ENCODE measurements at places on chromosomes 7 and 10.
A peak's percentile ranks its signal among the peaks of the same experiment; 100 is the strongest.

DNA sequence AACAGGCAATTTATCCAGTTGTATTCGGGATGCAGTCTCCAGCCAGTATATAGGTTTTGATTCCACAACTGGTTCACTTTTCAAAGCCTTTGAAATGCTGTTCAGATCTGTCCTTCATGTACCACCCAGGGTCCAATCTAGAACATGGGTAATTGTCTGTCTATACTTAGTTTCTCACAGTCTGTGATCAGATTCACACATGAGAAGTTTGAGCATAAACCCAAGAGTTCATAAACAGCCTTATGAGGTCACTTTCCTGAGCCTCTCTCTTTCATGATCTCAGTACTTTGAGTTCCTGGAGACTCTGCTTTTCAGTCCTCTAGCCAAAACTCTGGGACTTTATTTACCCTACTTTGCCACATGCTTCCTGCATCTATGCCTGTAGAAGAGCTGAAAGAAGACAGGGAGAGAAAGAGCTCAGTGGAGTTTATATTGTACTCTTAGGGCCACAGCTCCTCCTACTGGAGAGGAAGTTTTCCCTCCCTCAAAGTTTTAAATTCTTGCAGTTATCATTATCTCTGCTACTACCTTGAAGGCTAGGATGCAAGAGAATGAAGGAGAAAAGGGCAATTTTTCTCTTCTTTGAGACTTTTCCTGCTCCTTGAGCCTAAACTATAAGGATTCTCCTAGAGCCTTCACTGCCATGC is 172.0 kb downstream of the ZEB1 start:
- no peak for DNase-seq

DNA sequence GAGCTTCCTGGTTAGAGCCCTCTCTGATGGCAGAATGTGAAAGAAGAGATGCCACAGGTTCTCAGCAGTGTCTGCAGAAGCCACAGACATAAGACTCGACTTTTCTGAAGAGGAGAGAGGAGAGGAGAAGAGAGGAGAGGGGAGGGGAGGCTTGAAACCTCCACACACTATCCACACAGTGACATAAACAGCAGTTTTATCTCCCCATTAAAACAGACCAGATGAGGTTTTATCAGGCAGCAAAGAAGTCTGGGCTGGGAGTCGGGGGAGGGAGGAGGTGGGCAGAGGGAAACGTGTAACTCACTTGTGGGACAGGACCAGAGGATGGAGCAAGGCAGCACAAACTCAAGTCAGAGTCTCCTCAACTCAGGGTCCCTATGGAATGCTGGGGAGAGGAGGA is 76.5 kb downstream of the XPNPEP1 start:
- DNase-seq: no peak

DNA sequence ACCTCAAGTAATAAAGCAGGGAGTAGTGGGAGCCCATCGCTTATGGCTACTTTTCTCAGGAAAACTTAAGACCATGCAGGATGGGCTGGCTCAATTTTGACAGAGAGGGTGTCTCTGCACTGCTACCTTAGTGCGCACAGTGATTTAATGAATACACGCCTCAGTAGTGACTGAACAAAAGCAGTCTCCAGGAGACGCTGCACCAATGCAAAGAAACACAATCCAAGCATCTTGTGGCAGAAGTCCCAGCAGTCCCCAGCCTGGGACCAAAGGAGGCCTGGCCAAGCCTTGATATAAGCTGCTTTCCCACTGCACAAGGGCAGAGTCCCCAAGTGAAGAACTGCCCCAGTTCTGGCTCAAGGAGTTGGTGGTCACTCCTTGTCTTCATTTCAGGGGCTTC is 368.9 kb downstream of the KCNMA1 start:
- DNase-seq: no peak

- DNase-seq: no peak
These were observed 6.2 kb downstream of the CLRN3 start for GRCh38 chr10:127886371-127887051.

- DNase-seq: no peak
These were observed 565.5 kb upstream of the IGFBP3 start for GRCh38 chr7:46486256-46487206.

DNA sequence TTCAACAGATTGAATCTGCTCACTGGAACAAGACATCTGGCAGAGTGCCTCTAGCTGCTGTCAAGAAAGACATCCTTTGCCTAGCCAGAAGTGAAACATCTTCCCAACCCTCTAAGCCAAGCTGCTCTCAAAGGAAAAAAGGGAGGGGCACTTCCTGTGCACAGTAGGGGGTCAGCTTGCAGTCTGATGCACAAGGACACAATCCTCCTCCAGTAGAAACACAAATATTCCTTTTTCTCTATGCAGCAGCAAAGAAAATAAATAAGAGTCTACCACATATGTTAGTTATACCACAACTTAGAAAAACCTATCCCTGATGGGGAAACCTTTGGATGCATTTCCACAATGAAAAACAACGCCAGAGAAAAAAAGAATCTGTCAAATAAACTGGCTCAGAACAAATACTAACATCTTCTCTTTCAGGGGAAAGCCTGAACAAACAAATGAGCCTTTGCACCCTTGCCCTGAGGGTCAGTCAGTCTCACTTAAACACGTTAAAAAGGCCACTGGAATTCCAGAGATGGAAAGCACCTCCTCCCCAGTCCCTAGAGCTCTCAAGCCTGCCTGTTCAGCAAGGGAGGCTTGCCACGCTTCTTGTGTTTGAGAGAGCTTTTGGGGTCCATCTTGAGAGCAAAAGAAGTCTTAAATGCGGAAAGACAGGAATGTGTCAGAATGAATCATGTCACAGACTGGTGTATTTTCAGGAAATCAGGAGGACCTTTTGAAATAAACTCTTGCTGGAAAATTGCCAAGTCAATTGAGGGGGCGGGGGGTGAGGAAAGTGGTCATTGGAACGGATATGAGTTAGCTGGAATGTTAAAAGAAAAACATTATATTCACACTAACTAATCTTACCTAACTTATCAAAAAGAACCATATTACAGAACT is 7.5 kb downstream of the LAMB1 start:
- no peak for DNase-seq

- no peak for DNase-seq
These were observed 22.0 kb downstream of the CDCA7L start for GRCh38 chr7:21923658-21924057.

DNA sequence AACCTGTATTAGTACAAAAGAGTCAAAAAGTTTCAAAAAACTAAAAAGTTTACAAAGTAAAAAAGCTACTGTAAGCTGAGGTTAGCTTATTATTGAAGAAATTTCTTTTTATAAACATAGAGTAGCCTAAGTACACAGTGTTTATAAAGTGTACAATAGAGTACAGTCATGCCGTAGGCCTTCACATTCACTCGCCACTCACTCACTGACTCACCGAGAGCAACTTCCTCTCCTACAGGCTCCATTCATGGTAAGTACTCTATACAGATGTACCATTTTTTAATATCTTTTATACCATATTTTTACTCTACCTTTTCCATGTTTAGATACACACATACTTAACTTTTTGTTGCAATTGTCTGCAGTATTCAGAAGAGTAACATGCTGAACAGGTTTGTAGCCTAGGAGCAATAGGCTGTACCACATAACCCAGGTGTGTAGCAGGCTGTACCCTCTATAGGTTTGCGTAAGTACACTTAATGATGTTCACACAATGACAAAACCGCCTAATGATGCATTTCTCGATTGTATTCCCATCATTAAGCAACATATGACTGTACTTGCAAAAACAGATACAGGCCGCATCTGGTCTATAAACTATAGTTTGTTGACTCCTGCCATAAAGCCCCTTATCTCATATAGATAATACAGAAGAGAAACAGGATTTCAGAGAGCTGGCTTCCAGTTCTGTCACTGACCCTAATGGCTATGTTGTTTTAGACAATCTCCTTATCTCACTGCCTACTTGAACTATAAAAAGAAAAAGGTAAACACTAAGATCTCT is 438.8 kb downstream of the HTR7 start:
- no peak for DNase-seq

- DNase-seq: no peak
These were observed 19.0 kb upstream of the CFAP46 start for GRCh38 chr10:132961420-132961786.

DNA sequence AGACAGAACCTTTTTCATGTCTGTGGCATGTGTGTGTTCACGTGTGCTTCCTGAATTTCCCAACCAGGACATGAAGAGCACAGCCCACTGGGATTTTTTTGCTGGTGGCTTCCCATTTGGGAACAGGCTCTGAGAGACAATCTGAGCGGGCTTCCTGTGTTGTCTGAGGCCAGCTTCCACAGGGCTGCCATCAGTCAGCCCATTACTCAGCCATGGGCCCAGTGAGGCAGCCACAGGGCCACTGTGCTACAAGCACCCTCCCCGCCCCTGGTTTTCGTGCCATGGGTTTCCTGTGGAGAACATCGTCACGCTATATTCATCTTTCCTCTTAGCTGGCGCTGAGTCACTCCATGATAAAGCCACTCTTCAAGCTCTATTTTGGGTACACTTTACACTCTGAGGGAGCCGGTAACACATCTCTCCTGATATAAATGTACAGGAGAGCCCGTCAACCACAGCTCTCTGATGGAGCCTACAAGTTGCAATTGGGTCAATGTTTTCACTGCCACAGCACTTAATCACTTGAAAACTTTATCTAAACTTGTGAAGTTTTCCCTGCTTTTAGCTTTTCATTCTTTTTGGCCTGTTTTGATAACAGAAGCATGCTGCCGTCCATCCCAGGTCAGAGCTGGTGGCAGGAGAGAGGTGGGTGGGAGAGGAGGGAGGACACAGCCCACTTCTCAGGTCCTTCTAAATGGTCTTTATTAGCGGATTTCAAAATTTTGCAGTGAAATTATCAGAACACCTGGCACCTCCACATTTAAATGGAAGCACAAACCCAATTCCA is 96.9 kb downstream of the HIPK2 start:
- DNase-seq: peak; percentile 75

- DNase-seq: no peak
These were observed 82.4 kb upstream of the RNF32 start for GRCh38 chr7:156558198-156558597.

DNA sequence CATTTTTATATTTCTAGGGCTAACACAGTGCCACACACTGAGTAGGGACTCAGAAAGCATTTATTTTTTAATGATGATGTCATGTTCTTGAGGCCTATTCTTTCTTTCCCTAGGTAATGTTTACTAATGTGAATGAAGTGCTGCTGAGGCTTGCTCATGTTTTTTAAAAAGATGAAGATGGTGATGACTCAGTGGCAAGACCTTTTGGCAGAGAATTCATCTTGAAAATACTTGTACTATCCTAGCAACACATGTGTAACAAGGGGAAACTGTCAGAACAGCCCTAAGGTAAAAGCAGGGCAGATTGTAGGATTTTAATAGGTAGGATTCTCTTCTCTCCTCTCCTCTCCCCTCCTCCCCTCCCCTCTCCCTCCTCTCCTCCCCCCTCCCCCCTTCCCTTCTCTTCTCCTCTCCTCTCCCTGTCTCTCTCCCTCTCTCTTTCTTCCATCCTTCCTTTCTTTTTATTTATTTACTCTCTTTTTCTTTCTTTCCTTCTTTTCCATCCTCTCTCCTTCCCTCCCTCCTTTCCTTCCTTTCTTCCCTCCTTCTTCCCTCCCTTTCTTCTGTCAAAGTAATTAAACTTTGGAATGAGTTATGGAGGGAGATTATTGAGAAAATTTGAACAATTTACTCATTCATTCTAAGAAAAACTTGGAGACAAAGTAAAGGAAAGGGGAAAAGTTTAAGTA is 75.3 kb downstream of the ZNF92 start:
- no peak for DNase-seq

DNA sequence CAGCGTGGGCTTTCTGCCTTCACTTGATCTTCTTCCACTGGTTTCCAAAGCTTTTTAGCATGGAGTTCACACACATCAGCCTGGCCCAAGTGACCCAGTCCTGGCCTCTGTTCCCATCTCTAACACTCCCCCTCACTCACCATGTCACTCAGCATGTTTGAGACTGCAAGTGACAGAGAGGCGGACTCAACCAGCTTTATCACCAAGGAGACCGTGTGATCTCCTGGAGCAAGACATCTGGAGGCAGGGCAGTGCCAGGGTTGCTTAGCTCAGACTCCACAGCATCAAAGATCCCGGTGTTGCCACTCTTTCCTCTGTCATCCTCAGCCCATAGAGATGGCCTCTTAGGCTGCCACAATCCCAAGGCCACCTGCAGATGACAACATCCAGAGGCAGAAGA is 39.4 kb downstream of the FAM241B start:
- no peak for DNase-seq

GRCh38 chr10:32961895-32962369 is 3.9 kb upstream of the ITGB1 start:
- DNase-seq: no peak

- DNase-seq: no peak
These were observed 160.3 kb upstream of the KLF14 start for GRCh38 chr7:130894146-130894908.

- DNase-seq: no peak
These were observed 31.6 kb downstream of the NCAPG2 start for GRCh38 chr7:158672975-158673374.

GRCh38 chr7:111413739-111414138 is 148.6 kb downstream of the IMMP2L start:
- no peak for DNase-seq

Measured in stimulated activated CD8-positive, alpha-beta memory T cell treated with anti-CD3 and anti-CD28 coated beads, Interleukin-4, amount 100 ng/mL, for 24 hours (primary cell).